ENCODE measurements at places on chromosomes 1 and 21.

- no peak for DNase-seq
Measured at GRCh38 chr1:98164509-98164908, 243.7 kb upstream of the DPYD start.

- DNase-seq = no peak
Measured at GRCh38 chr1:8238141-8239038, 79.5 kb upstream of the SLC45A1 start.

GRCh38 chr1:41492341-41492848, 7.9 kb upstream of the EDN2 start:
- peak; percentile 74 for DNase-seq

DNA sequence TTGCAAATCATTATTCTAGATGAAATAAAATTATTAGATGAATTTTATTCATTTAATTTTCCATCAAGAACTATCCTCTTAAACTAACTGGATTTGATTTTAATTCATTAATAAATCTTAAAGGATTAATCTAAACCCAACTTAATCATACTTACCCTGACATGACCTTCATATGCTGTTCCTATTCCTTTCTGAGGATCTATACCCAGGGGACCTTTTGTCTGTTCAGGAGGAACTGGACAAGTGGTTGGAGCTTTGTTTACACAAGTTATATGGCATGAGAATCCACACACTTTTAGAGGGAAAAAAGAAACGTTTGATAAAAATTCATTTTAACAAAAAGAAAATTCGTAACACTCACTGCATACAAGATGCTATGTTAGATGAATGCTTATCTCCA, 95.2 kb downstream of the COQ8A start:
- DNase-seq = no peak

- DNase-seq = no peak
Measured at GRCh38 chr1:79629414-79629813, 622.9 kb upstream of the ADGRL4 start.

DNA sequence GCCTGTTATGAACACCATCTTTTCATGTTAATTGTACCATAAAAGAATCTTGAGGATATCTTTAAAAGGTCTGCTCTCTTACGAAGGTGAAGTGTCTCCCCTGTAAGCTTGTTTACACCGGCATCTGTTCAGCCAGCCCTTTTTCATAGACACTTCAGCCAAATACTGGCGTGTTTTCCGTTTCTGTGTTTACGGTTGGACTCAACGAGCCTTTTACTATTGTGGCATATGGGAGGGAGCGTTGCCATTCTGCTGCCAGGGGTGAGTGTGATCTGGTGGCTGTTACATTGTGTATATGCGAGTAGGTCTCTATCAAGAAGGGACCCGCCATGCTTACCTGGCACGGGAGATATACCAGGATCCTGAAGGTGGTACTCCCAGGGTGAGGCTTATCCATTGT, 433.8 kb downstream of the CAMTA1 start:
- DNase-seq = no peak

Data from NAMALWA (cell line).